Cerebellum (tissue), 4 donors: ENCODE measurements at places on chromosomes 6 and 20.

GRCh38 chr6:160202411-160202810 lies 56.2 kb downstream of the SLC22A2 start:
- no peak for DNase-seq

DNA sequence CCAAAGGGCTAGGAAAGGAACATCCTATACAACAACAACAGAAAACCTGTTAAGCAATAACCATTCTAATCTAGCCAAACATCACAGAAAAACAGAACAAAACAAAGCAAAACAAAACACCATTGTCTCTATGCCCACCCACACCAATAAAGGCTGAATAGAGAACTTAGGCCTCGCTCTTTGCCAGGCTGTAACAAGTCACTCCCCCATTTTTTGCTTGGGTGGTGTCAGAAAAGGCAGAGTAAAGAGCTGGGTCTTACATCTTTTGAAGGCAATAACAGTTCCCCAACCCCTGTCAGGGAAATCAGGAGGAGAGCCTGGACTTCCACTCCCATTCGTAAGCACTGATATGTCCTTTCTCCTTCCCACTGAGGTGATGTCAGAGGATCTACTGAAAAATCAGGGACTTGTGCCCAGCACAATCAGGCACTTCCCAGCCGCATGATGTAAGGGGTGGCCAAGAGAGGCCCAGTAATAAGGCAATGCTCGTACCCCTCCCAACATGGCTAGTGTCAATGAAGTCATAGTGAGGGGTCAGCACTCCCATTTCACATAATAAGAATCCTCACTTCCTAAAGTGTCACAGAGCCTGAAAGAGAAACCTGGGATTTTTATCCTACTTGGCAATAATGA lies 31.0 kb downstream of the THEMIS start:
- DNase-seq, result no peak

- no peak for DNase-seq
Measured at GRCh38 chr6:154289818-154290508, 66.6 kb downstream of the IPCEF1 start.

- no peak for DNase-seq
Measured at GRCh38 chr6:83770910-83771309, 62.0 kb upstream of the SNAP91 start.

- no peak for DNase-seq
Measured at GRCh38 chr6:138454981-138455706, 44.1 kb downstream of the NHSL1 start.
